ENCODE measurements at places on chromosomes 3 and 15.

DNA sequence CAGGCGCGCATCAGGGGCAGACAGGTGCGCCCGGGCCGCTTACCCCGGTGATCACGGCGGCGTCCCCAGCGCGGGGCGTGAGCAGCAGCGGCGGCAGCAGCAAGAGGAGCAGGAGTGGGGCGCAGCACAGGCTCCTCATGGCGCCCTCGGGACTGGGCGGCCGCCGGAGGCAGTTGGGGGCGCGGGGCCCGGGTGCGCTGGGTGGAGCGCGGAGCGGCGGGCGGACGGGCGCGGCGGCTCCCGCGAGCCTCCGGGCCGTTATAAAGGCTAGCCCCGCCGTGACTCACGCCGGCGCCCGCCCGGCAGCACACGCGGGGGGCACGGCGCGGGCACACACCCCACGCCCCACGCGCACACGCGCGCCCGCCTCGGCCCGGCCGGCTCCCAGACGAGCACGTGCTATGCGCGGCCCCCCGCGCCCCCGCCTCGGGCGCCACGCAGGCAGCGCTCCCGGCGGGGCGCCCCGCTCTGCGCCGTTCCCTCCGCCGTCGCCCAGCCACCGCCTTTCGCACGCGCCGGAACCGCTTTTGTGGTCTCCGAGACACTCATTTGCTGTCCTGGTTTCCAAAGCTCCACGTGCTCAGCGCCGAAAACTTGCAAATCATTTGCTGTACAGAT, at the start of gene PROK2:
TSS of gene PROK2 (minus strand) at position 235 of the 618 bp plus-strand sequence. CDS start at position 139, 96 bp downstream.
- peak; percentile 35 for DNase-seq

DNA sequence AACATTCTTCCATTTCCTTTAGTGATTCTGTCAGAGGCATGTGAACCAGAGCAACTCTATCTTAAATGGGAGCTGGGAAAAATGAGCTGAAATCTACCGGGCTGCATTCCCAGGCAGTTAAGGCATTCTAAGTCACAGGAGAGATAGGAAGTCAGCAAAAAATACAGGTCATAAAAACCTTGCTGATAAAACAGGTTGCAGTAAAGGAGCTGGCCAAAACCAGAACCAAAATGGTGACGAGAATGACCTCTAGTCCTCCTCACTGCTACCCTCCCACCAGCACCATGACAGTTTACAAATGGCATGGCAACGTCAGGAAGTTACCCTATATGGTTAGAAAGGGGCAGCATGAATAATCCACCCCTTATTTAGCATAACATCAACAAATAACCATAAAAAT, 66.4 kb downstream of the B3GALNT1 start:
- no peak for DNase-seq

GRCh38 chr3:166634091-166634746, 745.9 kb downstream of the ZBBX start:
- no peak for DNase-seq

DNA sequence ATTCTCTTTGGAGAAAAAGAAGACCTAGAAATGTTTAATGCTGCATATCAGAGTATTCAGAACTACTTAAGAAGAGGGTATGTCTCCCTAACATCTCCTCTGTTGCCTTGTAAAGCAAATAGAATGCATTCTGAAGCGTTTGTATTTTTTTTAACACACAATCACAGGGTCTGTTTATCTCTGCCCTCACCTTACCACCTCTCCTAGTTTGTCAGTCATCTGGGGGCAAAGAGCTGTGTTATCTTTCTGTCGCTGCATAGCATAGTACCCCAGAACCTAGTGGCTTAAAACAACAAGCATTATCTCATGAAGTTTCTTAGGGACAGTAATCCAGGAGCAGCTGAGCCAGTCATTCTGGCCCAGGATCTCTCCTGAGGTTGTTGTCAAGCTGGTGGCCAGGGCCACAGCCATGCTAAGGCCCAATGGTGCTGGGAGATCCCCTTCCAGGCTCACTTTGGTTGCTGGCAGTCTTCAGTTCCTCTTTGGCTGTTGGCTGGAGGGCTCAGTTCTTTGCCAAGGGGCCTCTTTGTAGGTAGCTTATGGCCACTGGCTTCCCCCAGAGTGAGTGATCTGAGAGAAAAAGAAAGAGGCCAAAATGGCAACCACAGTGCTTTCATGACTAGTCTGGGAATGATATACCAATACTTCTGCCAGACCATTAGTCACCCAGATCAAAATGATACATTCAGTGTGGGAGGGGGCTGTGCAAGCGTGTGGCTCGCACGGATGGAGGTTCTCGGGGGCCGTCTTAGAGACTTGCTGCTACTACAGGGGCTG, 17.8 kb downstream of the EDEM1 start:
- no peak for DNase-seq

DNA sequence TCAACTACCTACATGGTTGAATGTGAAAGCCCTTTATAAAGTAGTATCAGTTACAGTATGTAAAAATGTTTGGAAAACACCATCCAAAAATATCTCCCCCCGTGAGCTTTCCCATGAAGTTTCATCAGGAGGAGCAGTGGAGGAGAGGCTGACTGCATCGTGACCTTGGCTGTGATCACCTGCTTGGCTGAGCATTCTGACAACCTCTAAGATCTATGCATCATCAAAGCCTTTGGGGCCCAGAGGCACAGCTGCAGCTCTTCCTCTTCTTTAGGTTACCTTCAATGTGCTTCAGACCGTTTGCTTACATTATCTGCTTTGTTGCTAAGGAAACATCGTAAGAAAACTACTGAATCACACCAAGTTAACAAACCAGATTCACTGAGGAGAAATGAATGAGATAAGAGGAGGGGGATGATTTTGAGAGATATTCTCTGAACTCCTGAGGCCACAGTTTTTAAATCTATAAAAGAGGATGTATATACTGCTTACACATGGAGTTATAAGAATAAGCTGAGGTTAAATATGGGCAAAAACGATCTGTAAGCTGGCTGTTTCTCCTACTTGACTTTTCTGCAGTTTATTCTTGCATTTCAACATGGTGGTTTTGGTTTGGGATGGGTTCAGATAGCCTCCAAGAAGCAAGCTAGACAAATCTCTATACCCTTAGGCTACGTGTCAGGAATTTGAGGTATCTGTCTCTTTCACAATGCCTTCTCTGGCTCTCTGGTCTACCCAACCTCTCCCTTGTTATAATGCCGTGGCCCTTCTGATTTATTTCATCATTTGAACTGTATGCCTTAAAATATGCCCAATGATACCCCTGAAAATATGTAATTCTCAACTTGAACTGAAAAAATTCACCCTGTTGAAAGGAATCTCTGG, 4.0 kb downstream of the GCSAM start:
- DNase-seq, result peak; percentile 72
